ENCODE measurements at places on chromosomes 5 and 9.

DNA sequence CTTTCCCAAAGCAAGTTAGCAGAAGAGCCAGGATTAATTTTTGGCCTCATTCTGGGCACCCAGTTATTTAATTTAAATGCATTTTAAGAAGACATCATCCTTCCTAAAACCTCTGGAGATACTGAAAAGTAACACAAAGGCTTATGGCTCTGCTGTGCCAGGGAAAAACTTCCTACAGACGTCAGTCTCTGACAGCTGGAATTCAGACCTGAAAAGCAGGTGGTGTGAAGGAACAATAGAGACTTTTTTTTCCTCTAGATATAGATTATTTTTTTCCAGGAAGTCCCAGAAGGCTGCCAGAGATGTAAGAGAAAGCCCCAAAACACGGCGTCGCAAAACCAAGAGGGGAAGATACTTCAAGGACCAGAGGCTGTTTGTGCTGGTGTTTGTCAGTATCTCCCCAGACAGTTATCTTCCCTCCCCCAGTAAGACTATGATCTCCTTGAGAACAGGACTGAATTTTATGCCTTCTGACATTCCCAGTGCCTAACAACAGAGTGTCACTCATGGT is 88.7 kb upstream of the RASEF start:
- DNase-seq, result no peak

DNA sequence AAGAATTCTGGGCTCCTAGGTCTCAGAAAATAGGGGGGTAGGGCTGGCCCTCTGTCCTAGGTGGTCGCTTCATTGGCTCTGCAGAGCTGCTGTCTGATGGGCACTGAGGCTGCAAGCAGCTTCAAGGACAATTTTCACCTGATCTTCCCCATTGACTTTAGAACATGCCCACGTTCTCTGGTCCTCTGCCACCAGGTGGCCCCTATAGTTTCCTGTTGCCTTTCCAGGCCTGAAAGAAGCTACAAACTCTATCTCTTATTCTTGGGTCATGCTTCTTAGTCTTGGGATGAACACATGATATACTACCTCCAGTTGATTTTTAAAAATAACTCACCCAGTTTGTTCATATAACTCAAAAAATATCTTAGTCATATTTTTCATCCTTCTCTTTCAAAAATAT is 26.3 kb downstream of the SPZ1 start:
- DNase-seq, result peak; percentile 47

DNA sequence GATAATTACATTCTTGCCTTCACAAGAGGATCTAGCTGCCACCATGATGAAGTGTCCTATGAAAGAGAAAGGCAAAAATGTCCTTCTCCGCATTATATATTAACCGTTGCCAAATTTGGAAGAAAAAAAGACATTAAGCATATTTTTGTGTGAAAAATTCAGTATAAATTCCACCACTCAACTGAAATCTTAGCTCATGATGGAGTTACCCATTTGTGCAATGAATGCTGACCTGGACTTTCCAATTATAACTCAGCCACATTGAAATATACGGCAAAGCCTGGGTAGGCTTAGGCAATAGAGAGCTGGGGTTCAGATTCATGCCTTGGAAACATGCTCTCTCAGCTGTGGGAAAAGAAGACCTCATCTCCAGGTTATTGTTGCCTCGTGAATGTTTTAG is 71.3 kb upstream of the VCAN start:
- DNase-seq, result no peak

- no peak for DNase-seq
Measured at GRCh38 chr9:95642189-95642588, 125.4 kb upstream of the PTCH1 start.

DNA sequence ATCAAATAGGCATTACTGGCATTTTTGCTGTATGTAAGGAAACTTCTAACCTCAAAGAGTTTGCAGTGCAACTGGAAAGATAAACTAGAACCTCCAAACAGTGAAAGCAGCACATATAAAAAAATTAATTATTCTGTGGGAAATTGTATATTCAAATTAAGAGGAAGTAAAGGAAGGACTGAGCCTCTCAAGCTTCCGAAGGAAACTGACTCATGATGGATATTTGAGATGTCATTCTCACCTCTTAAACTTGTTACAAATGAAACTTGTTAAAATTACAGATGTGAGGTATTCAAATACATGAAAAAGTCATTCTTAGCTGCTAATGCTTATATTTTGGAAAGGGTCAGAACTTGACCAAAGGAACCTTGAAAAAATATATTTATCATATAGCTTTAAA is 538.7 kb downstream of the PDE4D start:
- DNase-seq, result no peak

DNA sequence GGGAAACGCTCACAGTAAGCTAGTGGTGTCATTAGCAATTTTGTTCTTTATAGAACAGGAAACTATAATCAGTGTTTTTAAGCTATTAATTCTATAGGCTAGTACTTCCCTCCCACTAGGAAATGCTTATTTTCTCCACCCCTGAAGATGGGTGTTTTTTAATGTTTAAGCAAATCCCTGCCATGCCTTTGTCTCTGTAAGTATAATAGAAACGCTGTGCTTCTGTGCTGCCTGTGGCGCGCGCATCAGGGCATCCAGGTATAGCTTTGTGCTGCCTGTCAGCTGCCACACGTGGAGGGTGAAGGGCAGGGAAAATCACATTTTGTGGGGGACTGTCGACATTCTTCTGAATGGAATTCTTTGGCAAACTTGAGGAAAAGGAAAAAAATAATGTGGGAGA is 217.5 kb downstream of the RAB3C start:
- no peak for DNase-seq

- DNase-seq, result peak; percentile 39
Measured at GRCh38 chr9:98484162-98484561, 224.6 kb downstream of the GABBR2 start.

DNA sequence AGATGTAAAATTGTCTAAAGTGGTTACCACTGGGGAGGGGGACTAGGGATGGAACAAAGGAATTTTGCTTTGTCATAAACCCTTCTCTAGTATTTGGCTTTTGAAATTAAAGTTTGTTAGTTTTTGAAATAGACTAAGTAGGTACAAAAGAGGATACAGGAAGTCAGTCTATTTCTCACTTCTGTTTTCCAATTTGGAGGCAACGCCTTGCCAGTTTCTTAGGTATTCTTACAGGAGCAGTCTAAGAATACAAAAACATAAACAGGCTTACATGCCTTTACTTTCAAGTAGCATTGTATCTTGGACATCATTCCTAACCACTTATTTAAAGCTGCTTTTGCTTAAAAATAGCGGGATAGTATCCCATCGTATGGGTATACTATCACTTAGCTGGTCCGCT is 34.4 kb downstream of the ALG2 start:
- DNase-seq, result no peak

- DNase-seq, result peak; percentile 78
Measured at GRCh38 chr5:14706615-14707021, 42.1 kb downstream of the OTULIN start.

DNA sequence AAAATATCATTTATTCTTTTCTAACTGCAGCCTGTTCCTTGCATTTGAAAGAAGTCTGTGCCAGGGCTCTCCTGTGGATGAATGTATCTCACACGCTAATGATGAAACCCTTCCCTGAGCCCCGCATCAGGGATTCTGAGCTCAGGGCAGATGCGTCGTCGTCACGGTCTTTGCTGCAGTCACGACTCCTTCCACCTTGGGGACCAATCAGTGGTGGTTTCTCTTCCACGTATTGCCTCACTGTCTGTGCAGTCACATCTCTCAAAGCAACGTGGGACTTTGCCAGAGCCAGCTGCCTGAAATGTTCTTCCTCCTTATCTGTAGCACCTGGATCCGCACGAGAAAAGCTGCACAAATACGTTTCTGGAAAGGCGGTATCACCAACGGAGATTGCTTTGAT is 13.9 kb upstream of the UBE2QL1 start:
- DNase-seq, result no peak

DNA sequence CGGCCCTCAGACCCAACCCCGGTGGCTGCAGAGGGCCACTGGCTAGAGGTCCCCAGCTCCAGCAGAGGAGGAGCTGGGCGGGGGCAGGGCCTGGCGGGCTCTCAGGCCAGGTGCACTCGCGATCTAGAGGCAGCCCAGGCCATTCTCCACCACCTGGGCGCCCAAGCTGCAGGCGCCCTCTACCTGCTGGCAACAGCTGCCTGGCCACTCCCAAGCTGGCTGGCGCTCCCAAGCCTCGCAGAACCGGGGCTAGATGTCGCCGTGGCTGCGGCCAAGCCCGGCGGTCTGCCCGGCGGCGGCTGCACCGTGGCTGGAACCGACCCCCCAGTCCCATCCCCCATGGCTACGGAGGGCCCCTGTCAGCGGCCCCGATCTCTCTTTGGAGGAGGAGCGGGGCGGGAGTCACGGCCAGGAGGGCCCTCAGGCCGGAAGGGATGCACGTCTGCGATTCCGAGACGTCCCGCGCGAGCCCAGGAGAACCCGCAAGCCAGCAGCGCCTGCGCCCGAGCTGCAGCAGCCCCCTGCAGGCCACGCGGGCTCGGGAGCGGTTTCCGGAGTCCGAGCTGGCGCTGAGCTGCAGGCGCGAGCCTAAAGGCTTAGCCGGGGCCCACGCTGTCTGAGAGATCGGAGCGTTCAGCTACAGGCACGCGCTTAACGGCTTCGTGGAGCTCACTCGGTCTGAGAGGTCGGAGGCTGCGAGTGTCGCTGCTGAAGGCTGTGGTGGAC is 44.3 kb upstream of the BICD2 start:
- peak; percentile 79 for DNase-seq

GRCh38 chr5:166430491-166431319 is 1860.7 kb upstream of the WWC1 start:
- no peak for DNase-seq

- DNase-seq, result peak; percentile 67
Measured at GRCh38 chr5:40909264-40909663, at the start of gene C7. TSS of gene C7 (plus strand) at chr5:40909497. CDS start at chr5:40909611, 114 bp downstream.

GRCh38 chr5:68046445-68046844 is 169.1 kb upstream of the PIK3R1 start:
- DNase-seq, result peak; percentile 99

DNA sequence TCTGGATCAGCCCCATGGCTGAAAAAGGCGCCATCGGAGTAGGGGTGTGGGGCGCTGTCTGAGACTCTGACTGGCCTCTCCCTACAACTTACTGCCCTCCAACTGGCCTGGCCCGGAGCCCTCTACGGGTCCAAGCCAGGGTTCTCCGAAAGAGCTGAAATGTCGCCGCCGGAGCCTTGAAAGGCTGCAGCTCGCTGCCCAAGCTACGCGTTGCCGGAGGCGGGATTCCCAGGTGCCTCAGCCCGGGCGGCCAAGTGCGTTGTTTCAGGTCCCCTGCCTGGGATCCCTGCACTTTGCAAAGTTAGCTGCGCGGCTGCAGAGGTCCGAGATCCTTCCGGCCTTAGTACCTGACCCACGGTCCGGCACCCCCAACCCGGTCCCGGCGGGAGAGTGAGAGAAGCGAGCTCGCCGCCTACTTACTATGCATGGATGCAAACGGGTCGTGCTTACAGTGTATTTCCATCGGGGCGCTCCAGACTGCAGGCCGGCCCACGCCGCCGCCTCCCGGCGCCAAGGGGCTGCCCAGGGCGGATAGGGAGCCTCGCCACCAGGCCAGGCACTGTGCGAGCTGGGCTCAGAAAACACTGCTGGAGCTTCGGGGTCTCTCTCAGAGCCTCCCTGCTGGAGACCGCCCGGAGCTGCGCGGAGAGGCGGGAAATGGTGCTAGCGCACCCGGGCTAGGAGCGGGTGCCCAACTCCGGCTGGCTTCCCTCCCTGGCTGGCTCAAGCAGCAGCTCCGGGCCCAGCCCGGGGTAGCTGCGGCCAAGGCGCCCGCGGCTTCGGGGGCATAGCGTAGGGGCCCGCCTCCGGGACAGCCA is 7.7 kb downstream of the PAX5 start:
- DNase-seq, result no peak

GRCh38 chr9:79395755-79396154 is 176.0 kb upstream of the TLE4 start:
- no peak for DNase-seq

DNA sequence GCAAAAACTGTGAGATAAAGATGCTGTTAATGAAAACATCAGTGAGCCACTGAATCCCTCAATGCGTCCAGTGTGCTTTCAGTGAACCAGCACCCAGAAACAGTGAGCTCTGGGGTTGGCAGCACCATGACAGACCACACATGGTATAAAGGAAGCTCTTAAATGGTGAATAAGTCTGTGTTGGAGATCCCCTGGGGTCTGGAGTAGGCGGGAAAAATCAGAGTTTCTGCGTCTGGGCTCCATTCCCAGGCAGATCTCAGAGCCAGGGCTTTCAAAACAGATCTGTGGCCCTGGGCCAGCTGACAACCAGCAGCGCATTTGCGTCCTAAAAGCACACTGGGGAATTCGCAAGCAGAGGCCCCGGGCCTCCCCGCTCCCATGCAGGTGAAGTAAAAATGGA is 233.5 kb downstream of the FRMD3 start:
- DNase-seq, result peak; percentile 95

DNA sequence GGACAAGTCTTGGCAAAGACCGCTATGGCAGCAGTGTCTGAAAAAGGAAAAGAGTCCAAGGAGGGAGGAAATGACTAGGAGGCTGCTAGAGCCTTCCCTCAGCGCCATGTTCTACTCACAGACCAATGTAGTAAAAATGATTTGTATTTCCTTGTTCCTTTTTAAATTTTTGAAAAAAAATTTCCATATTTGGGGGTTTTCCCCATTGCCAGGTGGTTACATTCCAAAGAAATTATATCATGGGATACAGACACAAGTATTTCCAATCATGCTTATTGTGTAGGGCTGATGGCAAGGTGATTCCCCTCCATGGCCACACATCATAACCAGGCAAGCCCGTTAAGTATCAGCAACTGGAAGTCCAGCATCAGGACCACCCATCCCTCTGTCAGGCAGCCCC is 138.2 kb downstream of the PIP5K1B start:
- DNase-seq, result no peak

DNA sequence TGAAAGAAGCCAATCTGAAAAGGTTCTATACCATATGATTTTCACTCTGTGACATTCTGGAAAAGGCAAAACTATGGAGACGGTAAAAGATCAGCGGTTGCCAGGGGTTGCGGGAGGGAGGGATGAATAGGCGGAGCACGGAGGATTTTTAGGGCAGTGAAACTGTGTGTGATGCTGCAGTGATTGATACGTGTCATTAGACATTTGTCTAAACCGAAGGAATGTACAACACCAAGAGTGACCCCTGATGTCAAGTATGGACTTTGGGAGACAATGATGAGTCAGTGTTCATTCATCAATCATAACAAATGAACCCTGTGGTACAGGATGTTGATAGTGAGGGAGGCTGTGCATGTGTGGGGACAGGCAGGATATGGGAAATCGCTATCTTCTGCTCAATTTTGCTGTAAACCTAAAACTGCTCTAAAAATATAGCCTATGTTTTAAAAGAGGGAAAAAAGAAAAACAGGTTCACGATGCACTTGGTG is 34.4 kb downstream of the ERGIC1 start:
- peak; percentile 63 for DNase-seq

DNA sequence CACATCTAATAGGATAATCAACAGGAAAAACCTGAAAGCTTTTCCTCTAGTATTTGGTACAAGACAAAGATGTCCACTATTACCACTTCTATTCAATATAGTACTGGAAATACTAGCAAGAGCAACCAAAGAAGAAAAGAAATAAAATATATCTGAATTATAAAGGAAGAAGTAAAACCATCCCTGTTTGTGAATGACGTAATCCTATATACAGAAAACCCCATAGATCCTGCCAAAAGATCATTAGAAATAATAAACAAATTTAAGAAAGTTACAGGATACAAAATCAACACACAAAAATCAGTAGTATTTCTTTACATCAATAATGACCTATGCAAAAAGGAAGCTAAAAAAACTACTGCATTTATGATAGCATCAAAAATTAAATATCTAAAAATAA is 1191.3 kb upstream of the C9orf72 start:
- no peak for DNase-seq

All from choroid plexus epithelial cell (primary cell).